BJ (cell line): ENCODE measurements at places on chromosomes 13 and 19. TPM values are rescaled to one million over a fixed set of nuclear protein-coding genes. Genes with fewer than 3 reads are reported as not detected.

- no peak for DNase-seq
Measured at GRCh38 chr13:24719139-24719538, 38.9 kb downstream of the ATP12A start.

Gene IRGC
- not detected in 2 replicates for polyA plus RNA-seq

DNA sequence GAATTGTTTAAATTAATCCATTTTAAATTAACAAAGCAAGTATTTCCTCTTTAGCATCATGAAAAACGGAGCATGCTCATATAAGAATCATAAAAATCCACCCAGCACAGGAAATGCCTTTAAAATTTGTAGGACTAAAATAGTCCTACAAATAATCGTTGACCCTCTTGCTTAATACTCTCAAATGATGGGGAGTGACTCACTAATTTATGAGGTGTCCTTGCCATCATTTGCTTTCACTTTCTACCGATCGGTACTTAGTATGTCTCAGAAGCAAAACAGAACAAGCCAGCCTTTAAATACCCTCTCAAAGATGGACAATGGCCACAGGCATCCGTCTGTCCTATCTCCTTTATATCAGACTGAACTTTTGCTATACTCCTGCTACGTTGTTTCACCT is 97.2 kb downstream of the SUCLA2 start:
- DNase-seq = peak; percentile 31

- DNase-seq = no peak
Measured at GRCh38 chr19:22606212-22606553, 27.9 kb upstream of the ZNF492 start.

GRCh38 chr13:80504453-80504852 is 163.5 kb upstream of the SPRY2 start:
- DNase-seq = no peak

DNA sequence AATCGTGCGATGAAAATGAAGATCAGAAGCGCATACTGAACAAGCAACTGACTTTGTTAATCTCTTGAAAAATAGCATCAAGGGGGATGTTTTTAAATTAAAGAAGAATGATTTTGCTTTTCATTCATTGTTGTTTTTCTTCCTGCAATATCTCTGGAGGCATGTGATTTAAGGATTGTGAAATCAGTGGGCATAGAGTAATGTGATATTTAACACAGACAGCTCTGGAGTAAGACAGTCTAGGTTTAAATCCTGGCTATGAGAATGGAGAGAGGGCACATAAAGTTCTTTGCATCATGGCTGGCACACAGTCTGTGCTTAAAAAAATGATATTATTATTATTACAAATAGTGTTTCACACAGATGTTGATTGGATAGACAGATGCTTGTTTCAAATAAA is 243.1 kb upstream of the NBEA start:
- DNase-seq = no peak

DNA sequence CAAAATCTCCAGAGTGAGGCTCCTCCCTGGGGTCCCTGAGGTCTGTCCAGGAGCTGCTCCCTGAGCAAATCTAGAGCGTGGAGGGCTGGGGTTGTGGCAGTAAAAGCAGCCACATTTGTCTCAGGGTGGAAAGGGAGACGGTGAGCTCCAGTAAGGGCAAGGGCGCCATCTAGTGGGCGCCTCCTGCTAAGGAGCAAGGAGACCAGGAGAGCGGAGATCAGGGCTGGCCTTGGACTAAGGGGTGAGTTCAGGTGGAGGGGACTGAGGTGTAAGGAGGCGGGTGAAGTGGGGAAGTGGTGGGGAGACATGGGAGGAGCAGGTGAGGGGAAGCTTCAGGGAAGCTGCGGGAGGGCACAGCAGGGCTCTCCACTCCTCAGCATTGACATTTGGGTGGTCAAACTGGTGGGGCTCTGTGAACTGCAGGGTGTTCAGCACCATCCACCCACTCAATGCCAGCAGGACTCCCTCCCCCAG is 5.3 kb upstream of the CEACAM21 start:
- no peak for DNase-seq

Gene CGB5
- polyA plus RNA-seq = not detected in 2 replicates

Gene ZNF17
- 4.2 and 6.0 TPM in 2 replicates for polyA plus RNA-seq

Gene LRRC4B
- polyA plus RNA-seq = 0.04 and 0.06 TPM in 2 replicates

DNA sequence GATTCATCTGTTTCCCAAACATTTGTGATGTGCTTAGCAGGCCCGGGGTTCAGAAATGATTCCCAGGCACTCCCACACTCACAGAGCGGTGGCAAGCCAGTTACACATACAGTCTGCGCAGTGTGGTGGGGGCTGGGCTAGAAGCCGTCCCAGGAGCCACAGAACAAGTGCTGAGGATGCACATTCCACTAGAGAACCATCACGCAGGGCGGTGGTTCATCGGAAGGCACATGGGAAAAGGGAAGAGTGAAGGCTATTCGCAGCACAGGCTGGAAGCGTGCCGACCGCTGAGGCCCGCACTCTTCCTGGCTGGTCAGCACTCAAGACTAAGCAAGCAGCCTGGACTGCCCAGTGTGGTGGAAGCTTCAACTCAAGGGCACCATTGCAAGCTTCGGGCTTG is 126.3 kb upstream of the SLC7A1 start:
- DNase-seq = no peak

GRCh38 chr13:79346300-79346914 is 59.6 kb downstream of the RBM26 start:
- DNase-seq = no peak

GRCh38 chr13:80039000-80039399 is 301.9 kb downstream of the SPRY2 start:
- DNase-seq = no peak

Gene LGI4
- 0.17 and 0.25 TPM in 2 replicates for polyA plus RNA-seq

- DNase-seq = no peak
Measured at GRCh38 chr19:34364830-34365462, at the start of gene GPI. GPI (plus strand) TSS chr19:34365196; CDS start chr19:34365267, 71 bp downstream.

GRCh38 chr13:71513411-71514033 is 353.5 kb downstream of the DACH1 start:
- no peak for DNase-seq

- no peak for DNase-seq
Measured at GRCh38 chr19:15456871-15457700, 7.3 kb downstream of the RASAL3 start.

DNA sequence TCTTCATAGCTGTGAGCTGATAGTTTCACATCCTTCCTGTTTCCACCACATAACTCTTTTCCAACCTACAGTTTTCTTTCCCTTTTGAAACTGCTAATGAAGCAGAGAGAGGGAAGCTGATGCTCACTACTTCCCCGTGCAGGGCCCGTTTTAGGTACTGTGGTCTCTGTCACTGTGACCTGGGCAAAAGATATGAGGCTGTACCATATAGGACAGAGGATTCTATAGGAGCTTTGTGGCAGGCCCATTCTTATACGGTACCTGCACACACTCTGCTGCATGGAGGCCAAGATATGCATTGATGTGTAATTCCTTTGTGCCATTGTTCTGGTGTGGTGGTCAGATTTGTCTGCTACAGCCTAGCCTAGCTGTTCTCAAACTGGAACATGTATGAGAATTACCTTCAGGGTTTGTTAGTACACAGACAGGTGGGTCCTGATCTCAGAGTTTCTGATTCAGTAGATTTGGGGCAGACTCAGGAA is 577.3 kb downstream of the LMO7 start:
- DNase-seq = no peak

GRCh38 chr19:10222201-10222890 is 8.8 kb downstream of the S1PR2 start:
- DNase-seq = no peak

DNA sequence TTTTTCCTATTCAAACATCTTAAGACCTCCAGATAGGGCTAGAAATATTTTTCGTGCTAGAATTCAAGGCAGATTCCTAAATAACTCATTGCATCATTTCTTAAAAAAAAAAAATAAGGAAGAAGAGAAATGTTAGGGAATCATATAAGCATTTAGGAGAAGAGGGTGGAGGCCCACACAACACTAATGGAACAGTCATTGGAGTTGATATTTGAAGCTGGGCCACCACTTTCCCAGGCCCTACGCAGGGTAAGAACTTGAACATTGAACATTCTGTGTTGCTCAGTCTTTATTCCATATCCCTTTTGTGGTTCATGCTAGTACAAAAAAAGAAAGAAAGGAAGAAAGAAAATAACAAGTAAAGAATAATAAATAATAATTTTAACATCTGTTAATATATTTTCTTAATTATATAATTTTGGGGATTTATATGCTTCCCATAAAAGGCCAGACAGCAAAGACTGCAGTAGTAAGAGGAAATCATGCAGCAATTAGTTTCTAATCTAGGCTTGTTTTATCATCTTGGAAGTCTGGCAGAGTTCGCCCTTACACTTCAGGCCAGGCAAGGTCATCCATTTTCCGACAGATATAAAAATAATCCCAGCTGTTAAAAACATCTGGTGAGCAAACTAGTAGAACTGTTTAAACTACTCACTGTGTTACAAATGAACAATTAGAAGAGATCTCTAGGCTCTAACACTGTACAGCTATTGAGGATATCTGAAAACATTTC is 127.7 kb downstream of the FRY start:
- DNase-seq = no peak

- DNase-seq = no peak
Measured at GRCh38 chr13:44557986-44558385, 18.1 kb downstream of the TSC22D1 start.

- DNase-seq = no peak
Measured at GRCh38 chr19:10603873-10604459, 16.9 kb upstream of the AP1M2 start.

Gene TIMM50
- polyA plus RNA-seq = 86.1 and 97.8 TPM in 2 replicates

DNA sequence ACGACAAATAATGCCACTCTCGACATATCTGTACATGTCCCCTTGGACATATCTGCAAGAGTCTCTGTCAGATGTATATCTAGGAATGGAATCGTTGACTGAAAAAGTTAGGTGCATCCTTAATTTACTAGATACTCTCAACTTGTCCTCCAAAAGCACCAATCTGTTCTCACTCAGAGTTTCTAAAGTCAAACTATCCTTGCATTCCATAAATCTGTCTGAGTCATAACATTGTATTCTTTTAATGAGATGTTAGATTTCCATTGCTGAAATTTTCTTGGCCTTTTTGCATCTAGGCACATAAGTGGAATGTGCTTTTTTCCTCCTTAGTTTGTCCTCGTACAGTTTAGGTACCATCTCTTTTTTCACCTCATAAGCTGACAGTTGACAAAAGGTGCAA is 139.8 kb downstream of the PTPRS start:
- DNase-seq = no peak

DNA sequence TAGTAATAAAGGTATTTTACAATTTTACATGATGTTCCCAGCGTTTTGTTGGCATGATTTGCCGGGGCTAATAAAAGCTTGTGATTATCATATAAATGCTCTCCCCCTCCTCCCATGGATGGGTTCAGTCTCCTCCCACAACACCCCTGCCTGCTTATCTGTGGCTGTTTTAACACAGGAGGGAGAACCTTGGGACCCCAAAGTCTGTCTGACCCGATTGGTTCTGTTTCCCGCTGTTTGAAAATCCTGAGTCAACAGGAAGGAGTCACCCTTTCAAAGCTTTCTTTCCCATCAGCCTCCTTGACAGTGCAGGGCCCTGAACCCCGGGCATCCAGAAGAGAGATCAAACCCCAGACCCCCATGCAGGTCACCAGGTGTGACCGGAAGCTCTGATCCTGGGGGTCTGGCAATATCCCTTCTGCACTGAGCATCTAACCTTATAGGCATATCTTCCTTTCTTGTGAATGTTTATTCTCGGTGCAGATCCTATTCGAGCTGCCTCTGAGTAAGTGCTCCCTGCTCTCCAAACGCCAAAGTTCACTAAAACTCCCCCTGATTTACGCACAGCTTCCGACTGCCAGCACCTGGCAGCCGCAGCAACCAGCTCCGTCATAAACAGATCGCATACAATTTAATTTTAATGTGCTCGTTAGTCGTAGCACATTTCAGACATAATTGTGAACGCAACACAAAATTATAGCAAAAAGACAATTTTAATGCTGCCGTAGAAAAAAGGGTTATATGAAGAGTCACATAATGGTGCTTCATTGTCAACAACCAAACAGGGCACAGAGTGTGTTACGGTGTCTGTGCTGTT is 74.8 kb downstream of the TSHZ3 start:
- DNase-seq = no peak

Gene UBXN6
- 85.5 and 127 TPM in 2 replicates for polyA plus RNA-seq

Gene MBD3L2
- polyA plus RNA-seq = not detected in 2 replicates

DNA sequence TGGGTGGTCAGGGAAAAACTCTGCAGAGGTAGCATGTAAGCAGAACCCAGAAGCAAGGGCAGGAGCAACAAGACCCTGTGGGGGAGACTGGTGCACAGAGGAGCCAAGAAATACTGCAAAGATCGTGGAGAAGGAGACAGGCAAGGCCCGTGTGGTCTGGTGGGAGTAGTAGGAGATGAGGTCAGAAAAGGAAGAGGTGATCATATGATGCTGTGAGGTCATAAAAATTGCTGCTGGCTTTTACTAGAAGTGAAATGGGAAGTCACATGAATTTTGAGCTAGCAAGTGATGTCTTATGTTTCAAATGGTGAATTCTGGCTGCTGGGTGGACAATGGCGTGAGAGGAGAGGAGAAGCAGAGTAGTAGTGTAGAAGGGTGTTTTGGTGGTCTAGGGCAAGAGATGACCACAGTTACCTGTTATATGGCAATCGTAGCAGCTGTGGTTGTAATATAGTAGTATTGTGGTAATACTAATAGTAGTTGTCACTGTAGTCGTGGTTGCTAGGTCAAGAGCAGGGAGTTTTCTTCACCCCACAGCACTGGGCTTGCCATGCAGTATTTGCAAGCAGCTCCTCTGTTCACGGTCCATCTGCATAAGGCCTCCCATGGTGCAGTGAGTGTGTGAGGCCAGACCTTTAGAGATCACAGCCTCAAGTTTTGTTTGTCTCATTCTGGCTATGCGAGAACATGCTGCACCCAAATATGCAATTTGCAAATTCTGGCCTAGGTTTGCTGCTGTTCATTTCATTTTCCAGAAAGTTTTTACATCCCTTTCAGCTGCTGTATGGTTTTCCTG is 205.0 kb downstream of the TSHZ3 start:
- no peak for DNase-seq

DNA sequence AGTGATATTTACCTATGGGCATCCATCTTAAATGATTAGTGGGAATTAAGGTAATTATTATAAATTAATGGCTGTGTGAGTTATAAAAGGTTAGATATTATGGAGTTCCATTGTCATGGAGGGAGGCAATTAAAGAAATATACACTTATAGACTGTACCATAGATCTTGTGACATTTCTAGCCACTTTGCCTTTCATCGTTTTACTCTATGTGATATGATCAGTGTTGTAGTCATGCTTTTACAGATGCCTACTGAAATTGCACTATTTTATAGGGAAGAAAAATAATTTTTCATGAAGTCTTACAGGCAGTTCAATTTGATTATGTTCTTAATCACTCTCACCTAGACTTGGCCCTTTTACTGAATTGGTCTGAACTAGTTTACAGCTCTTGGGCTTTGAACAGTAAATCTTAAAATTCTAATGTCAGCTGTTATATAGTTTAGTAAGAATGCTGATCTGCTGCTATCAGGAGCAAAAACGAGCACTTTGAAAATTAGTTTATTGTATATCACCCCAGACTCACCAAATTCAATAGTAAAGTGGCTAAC is 301.2 kb downstream of the GPC6 start:
- DNase-seq = no peak

GRCh38 chr19:39408392-39409207 is 2.0 kb downstream of the ZFP36 start:
- DNase-seq = no peak
